ENCODE measurements at places on chromosomes 3 and 15.
A peak's percentile ranks its signal among the peaks of the same experiment; 100 is the strongest.

DNA sequence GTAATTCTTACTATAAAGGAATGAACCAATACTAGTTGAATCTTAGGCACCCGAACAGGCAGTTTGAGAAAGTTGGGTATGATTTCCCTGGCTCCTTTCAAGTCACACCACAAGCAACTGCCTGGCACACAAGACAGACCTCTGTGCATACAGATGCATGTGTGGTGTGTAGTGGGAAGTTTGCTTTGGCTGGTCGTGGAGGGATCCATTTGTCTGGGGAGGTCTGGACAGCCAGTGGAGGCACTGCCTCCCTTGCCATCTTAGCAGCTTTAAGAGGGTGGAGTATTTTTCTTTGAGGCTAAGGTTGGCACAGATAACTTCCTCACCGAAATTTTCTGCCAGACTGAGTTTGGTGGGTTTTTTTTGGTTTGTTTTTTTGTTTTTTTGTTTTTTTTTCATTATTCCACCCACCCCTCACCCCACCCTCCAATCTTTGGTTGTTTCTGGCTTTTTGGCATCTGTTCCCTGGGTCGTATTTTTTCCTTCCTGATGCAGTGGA lies 97.1 kb downstream of the TMEM212 start:
- no peak for ATAC-seq

DNA sequence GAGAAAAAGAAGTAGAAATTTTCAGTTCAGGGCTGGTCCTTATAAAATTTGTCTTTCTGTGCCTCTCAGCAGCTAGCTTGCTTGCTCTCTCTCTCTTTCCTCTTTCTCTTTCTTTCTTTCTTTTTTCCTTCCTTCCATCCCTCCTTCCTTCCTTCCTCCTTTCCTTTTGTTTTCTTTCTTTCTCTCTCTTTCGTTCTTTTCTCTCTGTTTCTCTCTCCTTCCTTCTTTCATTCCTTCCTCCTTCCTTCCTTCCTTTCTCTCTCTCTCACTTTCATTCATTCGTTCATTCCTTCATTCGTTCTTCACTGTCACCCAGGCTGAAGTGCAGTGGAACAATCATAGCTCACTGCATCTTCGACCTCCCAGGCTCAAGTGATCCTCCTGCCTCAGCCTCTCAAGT lies 69.3 kb upstream of the CPOX start:
- no peak for ATAC-seq

DNA sequence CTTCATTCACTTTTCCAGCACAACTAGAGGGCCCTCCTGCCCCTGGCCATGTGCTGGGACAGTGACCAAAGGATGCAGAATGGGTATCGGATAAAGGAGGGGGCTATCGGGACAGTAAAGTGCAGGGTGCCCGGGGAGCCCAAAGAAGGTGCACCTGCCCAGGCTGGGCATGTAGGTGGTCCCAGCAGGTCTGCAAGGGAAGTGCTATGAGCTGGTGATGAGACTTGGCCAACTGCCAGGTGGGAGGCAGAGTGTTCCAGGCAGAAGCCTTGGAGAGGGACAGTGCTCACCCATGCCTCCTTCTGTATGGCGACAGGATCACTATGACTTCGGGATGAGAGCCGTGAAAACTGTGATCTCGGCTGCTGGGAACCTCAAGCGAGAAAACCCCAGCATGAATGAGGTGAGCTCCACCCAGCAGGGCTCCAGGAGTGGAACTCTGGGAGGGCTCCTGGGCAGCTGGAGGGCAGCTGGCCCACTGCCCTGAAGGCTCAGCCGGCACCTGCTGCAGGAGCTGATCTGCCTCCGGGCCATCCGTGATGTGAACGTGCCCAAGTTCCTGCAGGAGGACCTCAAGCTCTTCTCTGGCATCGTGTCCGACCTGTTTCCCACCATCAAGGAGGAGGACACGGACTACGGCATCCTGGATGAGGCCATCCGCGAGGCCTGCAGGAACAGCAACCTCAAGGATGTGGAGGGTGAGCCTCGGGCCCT lies 48.4 kb downstream of the DNAH1 start:
- ATAC-seq = no peak

DNA sequence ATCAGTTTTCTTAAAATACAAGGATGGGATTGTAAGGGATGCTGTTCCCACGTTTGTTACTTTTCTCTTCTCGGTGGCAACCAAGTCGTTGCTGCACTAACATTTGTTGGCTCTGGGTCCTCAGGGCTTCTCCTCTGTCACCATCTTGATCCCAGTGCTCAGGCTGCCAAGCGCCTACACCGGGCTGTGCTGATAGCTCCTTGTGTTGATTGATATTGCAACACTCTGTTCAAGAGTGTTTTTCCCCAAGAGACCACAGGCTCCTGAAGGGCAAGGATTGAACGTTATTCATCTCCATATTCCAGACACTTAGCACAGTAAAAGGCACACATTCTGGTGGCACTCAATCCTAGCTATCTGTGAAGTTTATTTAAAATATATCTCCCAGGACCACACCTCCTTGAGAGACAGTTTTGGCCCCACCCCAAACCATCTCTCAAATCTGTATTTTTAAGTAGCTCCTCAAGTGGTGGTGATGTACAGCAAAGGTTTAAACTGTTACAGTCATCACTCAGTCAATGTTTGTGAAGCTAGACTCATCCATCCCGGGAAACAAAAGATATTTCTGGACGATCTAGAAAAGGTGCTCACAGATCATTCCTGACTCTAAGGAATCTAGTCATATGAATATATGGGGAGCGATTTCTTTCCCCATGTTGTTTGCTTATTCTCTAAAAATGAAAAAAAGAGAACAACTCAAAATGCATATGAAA lies 38.5 kb upstream of the FOXP1 start:
- ATAC-seq = no peak

- no peak for ATAC-seq
Measured at GRCh38 chr3:165217739-165218138, 21.6 kb upstream of the SLITRK3 start.

DNA sequence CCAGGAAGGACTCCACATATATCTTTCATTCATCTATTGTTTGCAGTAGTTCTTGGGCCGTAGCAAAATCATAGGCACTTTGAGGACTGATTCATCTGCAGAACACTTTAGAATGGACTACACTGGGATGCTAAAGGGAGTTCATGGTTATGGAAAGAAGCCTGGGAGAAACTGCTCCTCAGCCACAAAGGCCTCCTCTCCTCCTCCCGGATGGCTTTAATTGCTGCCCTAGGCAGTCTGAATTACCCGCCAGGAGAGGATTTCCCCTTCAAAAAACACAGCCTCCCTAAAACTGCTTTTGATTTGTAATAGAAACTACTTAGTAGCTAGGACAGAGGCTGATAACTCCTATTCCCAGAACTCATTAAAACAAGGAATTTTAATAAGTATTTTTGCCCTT lies 4.6 kb downstream of the TMEM266 start:
- ATAC-seq = no peak

DNA sequence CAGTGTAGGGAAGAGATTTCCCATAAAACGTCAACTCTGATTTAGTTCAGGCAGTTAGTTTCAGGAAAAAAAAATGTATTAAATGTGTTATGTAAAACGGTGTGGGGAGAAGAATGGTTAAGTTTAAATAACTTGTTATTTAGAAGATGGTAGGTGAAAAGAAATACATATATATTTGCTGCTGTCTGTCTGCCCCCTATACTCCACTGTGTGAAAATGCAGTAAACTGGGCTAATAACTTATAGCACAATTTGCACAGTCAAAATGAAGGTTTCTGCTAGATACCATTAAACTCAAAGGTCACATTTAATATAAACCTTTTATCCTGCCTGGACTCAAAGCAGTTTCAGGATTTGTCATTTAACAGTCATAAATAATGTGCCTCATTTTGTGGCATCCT lies 515.0 kb downstream of the FGF12 start:
- ATAC-seq = peak; percentile 38

GRCh38 chr15:100734586-100734985 lies 132.2 kb downstream of the ASB7 start:
- ATAC-seq = no peak

- no peak for ATAC-seq
Measured at GRCh38 chr3:11381563-11381962, 109.4 kb downstream of the ATG7 start.

DNA sequence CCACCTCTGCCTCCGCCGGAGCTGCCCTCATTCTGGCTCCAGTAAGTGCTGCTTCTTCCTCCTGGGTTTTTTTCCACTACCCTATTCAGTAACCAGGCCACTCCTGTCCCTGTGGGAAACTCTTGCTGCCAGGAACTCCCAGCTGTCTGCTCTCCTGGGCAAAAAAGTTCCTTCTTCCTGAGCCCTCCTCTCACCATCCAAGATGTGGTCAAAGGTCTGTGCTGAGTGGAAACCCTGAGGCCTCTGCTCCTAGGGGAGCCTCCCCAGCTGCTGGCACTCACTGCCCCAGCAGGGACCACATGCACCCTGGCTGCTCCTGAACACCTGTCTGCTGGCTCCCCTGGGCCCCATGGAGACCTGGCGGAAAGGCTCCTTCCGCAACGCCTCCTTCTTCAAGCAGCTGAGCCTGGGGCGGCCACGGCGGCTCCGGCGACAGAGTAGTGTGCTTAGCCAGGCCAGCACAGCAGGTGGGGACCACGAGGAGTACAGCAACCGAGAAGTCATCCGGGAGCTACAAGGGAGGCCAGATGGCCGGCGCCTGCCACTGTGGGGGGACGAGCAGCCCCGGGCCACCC lies 454 bp downstream of the C15orf62 start:
- no peak for ATAC-seq

- ATAC-seq = no peak
Measured at GRCh38 chr3:143895805-143896204, 47.5 kb upstream of the SLC9A9 start.

DNA sequence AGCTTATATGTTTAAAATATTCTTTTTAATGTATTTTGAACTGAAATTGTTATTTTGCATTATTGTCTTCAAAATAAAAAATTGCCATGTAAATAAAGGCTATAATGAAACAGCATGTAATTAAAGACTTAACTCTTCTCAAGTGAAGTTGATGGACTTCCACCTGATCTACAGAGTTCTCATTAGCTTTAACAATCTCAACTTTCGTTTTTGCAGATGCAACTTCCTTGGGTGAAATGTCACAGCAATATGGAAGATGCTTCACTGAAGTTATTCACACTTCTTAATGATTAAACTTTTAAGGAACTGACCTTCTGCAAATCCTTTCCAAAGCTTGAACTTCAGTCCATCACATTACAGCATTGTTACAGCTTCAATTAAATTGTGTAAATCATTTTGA lies 63.6 kb downstream of the OSTN start:
- no peak for ATAC-seq

- ATAC-seq = no peak
Measured at GRCh38 chr3:114569186-114569585, 275.4 kb downstream of the TIGIT start.

GRCh38 chr3:183883291-183884096 lies 1.2 kb downstream of the PARL start:
- no peak for ATAC-seq

DNA sequence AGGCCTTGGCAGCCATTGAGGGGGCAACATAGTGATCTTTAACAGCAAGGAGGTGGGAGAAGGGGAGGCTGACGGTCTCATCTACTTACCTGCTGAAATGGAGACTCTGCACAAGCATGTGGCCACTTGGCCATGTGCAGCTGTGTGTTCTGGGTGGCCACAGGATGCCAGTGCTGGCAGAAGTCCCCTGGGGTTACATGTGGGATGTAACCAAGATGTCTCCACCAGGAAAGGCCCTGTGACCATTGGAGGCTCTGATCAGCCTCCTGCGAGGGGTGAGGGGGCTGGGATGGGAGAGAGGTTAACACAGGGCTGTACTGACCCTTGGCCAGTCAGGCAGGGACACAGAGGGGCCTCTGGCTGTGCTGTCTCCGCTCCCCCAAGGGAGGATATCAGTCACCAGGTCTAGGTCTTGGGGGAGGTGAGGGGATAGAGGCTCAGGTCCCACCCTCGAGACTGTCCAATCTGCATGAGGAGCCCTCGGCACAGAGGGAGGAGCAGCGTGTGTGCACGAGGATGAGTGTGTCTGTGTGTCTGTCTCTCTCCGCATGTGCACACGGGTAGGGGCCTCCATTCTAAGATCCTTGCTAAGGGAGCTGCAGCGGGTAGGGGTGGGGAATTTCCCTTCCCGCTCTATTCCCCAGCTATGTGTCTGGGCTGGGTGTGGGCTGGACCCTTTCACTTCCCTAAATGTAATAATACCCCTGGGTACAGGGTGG lies 19.5 kb downstream of the PRKCD start:
- ATAC-seq = peak; percentile 14

DNA sequence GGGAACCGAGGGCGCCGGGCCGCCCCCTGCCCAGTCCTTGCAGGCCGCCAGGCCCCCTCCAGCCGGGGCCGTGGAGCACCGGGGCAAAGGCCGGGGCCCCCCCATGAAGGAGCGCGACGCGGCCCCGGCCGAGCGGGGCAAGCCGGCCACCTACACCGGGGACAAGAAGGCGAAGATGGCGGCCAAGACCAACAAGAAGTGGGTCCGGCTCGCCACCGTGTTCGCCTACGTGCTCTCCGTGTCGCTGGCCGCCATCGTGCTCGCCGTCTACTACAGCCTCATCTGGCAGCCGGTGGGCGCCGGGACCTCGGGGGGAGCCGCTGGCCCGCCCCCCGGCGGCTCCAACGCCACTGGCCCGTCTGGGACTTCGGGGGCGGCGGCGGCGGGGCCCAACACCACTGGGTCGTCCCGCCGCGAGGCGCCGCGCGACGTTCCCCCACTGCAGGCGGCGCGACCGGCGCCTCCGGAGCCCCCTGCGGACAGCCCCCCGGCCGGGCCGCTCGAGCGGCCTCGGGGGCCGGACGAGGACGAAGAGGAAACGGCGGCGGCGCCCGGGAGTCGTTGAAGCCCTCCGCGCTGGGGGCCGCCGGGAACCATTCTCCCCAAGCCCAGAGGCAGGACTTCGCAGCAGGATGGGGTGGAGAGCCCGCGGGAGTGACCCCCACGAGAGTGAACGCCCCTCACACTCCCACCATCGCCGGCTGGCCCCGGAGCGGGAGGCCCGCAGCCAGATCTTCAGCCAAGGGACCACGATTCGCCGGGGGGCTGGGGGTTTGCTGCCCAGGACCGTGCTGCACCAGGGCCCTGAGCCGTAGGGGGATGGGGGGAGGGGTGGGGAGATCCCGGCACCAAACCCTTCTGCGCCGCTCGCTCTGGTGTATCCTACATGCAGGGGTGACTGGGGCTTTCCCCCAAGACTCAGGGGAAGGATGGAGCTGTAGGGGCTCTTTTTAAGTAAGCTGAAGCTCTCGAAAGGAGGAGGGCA lies 753 bp downstream of the INAFM2 start:
- ATAC-seq = peak; percentile 8

DNA sequence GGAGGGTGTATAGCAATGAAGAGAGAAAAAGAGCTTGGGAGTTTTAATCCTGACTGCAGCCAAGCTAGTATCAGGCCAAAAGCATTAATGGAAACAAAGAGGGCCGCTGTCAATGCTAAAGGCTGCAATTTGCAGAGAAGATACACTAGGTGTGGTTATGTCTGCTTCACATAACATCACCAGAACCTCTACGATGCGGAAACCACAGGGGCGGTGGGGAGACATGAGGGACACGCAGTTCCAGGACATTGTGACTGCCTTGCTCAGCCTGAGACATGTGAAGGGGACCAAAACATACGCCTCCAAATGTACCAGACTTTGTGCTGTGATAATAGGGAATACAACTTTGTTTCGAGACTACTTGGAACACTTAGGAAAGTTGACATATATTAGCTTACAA lies 88.4 kb downstream of the APBA2 start:
- ATAC-seq = no peak
